ENCODE measurements at places on chromosomes 3 and 15. TPM values are rescaled to one million over a fixed set of nuclear protein-coding genes. Genes with fewer than 3 reads are reported as not detected.

HESX1 gene
- 0.47 TPM for total RNA-seq

SLC24A5 gene
- total RNA-seq = not detected

TRH gene
- not detected for total RNA-seq

ZPLD1 gene
- not detected for total RNA-seq

EOMES gene
- 12.5 TPM for total RNA-seq

GTF2A2 gene
- total RNA-seq = 144 TPM

BRPF1 gene
- total RNA-seq = 48.1 TPM
